ENCODE measurements at places on chromosomes 5 and 9. TPM values are rescaled to one million over a fixed set of nuclear protein-coding genes. Genes with fewer than 3 reads are reported as not detected.

Gene LMX1B
- total RNA-seq = not detected

Gene FSTL4
- 1.6 TPM for total RNA-seq

Gene C1QTNF2
- total RNA-seq = not detected

Gene TRPM6
- not detected for total RNA-seq

Gene ZNF618
- total RNA-seq = 1.4 TPM

Measured in T-cell (primary cell).